Activated T-cell treated with anti-CD3 and anti-CD28 coated beads for 24 hours (primary cell): ENCODE measurements at places on chromosomes 16 and 17.

- DNase-seq = no peak
These were observed 53.4 kb downstream of the CACNG3 start for GRCh38 chr16:24309258-24310142.

DNA sequence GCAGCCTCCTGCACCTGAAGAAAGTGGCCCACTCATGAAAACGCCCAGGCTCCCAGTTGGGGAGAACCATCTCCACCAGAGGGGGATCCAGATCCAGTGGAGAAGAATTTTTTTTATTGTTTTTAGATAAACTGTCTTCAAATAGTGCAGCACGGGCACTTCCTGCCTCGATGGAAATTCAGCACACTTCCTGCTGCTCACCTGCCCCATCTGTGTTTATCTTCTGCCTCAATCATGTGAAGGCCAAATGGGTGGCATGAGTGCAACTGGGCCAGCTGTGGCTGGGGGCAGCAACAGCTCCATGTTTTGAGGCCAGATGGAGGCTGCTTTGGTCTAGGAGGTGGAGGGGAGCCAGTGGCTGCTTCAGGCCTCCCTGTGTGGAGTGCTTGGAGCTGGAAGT is 75.9 kb upstream of the WSB1 start:
- no peak for DNase-seq

DNA sequence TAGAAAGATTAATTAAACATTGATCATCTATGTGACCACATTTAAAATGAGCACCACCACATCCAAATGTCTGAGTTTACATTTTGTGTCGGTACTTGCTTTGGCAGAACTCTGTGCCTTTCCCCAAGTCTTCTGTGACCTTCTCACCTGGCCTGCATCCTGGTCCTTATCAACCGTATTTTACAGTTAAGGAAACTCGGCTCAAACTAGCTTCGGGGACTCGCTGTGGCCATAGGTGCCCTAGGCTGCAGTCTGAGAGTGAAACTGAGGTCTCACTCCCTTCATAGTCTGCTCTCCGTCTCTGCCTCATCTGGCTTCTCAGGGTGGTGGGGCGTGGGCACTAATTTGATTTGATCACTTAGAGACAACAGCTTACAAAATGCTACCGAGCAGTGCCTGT is 555.5 kb downstream of the WWOX start:
- DNase-seq = no peak

DNA sequence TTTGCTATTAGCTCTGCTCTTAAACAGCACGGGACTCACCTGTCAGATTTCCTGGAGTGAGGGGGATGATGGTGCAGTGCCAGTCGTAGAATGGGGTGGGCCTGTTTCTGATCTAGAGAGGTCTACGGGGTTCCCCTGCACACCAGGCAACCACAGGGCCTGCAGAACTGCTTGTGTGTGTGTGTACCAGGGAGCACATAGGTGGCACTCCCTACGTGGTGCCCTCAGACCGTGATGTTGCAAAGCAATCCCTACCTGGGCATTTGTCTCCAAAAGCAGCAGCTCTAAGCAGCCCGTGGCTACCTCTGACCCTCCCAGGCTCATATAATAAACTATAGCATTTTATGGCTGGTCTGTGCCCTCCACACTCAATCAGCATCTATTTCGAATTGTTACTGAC is 38.5 kb downstream of the MPRIP start:
- no peak for DNase-seq

- DNase-seq = no peak
These were observed 1.8 kb upstream of the PRSS22 start for GRCh38 chr16:2859686-2860265.

GRCh38 chr17:3972931-3973330 is 8.7 kb upstream of the ATP2A3 start:
- DNase-seq = no peak

GRCh38 chr16:4327386-4328045 is 11.6 kb downstream of the GLIS2 start:
- DNase-seq = no peak

- no peak for DNase-seq
These were observed 12.7 kb downstream of the MNT start for GRCh38 chr17:2388020-2388682.

- DNase-seq = no peak
These were observed 5.7 kb upstream of the ZNF469 start for GRCh38 chr16:88376835-88377726.

DNA sequence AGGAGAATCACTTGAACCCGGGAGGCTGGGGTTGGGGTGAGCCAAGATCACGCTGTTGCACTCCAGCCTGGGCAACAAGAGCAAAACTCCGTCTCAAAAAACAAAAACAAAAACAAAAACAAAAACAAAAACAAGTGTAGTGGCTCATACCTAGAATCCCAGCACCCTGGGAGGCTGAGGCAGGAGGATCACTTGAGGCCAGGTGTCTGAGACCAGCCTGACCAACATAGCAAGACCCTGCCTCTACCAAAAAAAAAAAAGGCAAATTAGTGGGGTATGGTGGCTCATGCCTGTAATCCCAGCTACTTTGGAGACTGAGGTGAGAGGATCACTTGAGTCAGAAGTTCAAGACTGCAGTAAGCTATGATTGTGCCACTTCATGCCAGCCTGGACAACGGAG is 26.4 kb upstream of the HAPSTR1 start:
- DNase-seq = no peak
